ENCODE measurements at places on chromosomes 12 and 14.
A peak's percentile ranks its signal among the peaks of the same experiment; 100 is the strongest.

- no peak for DNase-seq
These were observed 82.4 kb downstream of the IPO8 start for GRCh38 chr12:30613119-30613830.

DNA sequence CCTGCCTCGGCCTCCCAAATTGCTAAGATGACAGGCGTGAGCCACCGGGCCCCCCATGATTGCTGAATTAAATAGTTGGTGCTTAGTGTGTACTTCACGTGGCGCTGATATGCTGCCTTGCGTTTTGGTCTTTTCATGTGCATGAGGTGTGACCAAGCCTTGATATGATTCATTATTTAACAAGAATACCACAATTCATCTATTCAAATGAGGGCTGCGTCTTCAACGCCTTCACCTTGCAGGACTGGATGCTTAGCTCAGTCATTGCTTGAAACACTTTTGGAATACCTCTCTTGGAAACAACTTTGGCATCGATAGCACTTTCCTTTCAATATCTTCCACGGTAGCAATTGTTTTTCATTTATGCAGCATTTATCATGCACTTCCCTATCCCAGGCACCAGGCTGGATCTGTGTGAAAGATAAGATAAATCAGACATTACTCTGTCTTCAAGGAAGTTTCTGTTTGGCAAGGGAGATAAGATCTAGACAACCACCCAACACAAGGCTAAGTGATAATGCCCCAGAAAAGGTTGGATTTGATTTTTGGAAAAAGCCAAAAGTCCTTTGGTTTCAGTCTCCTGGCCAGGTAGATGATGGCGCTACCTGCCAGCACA, 1.3 kb upstream of the TEAD4 start:
- no peak for DNase-seq

DNA sequence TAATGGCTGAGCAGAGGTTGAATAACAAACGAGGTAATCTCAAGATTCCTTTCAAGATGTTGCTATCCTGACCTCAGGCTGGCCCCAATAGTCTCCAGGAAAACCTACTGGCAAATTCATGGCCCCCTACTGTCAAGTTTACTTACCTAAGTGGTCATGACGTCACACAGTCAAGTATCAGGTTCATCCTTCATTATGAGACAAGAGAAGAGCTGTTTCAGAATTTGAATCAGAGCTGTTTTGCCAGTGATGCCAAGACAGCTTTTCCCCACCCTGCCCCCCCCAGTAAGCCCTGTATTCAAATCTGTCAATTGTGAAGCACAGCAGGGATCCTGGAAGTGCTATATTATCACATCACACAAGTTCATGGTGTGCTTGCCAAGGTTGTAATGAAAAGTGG, 509.6 kb downstream of the NOVA1 start:
- DNase-seq = no peak

DNA sequence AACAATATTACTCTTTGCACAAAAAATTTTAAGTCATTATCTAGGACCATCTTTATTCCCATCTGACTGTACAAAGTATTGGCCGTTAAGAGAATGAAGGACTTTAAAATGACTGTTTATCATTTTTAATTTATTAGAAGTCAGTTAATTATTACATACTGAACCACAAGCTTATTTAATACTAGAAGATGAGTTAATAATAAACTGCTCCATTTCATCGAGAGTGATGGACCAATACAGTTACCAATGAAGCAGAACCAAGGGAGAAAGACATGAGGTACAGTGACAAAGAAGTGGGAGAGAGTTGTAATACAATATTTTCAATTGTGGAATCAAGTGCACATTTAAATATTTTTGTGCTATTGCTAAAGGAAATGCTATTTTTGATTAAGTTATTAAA, 83.3 kb downstream of the PTPRO start:
- no peak for DNase-seq

GRCh38 chr12:40534828-40535227, 157.4 kb upstream of the CNTN1 start:
- DNase-seq = no peak

- DNase-seq = no peak
These were observed 45.4 kb upstream of the TMED10 start for GRCh38 chr14:75221797-75222196.

DNA sequence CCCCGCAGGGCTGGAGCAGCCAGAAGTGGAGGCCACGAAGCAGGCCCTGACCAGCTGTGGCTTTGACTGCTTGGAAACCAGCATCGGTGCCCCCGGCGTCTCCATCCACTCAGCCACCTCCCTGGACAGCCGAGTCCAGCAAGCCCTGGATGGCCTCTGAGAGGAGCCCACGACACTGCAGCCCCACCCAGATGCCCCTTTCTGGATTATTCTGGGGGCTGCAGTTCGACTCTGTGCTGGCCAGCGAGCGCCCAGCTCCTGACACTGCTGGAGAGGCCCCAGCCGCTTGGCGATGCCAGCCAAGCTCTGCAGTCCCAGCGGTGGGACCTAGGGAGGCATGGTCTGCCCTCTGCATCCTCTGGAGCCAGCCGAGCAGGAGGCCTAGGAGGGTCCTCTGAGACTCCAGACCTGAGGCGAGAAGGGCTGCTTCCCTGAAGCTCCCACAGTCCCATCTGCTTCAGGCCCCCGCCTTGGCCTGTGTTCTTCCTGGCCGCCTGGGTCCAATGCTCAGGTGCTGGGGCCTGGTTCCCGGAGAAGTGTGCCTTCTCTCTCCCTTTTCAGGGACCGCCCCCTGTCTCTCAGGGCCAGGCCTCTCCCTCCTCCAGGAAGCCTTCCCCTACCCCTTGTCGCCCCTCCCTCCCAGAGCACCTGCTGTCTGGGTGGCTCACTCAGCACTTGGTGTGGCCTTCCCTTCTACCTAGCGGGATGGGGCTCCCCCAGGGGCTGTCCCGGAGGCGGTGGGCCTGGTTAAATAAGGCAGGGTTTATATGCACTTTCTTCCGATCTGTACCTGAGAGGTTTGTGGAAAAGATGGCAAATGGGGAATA, 23.0 kb downstream of the MVK start:
- DNase-seq = no peak

DNA sequence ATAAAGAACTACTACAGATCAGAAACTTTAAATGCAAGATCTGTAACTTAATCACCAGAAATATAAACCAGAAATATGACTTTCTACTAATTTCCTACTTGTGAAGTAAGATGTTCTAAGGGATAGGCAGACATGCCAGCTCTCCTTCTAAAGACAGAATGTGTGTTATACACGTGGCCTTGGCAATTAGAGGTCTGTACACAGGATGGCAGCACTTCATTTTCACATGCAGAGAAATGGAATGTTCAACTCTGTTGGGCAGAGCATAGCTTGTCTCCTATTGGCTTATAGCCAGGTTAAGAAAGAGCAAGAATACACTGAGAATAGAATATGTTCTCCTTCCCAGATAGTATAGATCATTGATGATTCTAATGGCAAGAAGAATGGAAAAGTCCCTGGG, 403.8 kb downstream of the DAD1 start:
- no peak for DNase-seq

- DNase-seq = no peak
These were observed 51.6 kb upstream of the PIWIL1 start for GRCh38 chr12:130286041-130286440.

- no peak for DNase-seq
These were observed 6.3 kb downstream of the TESC start for GRCh38 chr12:117092886-117093285.

DNA sequence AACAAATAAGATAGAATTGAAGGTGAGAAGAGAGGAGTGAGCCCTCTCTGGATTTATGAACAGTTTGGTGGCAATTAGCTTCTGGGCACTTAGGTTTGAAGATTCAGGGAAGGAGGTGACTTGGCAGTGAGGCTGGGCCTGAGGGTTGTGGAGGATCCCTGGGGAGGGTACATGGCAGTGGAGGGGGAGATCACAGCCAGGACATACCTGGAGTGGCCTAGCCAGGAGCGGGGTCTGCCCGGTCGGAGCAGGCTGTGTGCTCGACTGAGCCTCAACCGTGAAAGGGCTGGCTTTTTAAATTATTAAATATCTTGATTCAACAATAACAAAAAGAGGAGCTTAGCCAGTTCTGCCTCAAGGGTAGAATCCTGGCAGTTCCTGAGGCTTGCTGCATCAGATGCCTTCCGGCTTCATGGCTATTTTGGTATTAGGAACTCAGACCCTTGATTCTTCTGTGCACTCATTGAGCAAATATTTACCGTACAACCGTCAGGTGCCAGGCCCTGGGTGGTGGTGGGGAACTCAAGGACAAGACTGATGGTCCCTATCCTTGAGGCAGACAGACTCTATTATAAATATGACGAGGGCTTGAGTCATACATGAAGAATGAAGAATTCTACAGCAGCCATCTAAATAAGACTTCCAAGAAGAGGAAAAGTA, 73.4 kb downstream of the SPTB start:
- no peak for DNase-seq

- no peak for DNase-seq
These were observed 307.9 kb downstream of the CACNA1C start for GRCh38 chr12:2360630-2361170.

GRCh38 chr12:110282300-110282860, 1.3 kb downstream of the ATP2A2 start:
- no peak for DNase-seq

GRCh38 chr14:33561488-33562175, 389.2 kb downstream of the EGLN3 start:
- no peak for DNase-seq

DNA sequence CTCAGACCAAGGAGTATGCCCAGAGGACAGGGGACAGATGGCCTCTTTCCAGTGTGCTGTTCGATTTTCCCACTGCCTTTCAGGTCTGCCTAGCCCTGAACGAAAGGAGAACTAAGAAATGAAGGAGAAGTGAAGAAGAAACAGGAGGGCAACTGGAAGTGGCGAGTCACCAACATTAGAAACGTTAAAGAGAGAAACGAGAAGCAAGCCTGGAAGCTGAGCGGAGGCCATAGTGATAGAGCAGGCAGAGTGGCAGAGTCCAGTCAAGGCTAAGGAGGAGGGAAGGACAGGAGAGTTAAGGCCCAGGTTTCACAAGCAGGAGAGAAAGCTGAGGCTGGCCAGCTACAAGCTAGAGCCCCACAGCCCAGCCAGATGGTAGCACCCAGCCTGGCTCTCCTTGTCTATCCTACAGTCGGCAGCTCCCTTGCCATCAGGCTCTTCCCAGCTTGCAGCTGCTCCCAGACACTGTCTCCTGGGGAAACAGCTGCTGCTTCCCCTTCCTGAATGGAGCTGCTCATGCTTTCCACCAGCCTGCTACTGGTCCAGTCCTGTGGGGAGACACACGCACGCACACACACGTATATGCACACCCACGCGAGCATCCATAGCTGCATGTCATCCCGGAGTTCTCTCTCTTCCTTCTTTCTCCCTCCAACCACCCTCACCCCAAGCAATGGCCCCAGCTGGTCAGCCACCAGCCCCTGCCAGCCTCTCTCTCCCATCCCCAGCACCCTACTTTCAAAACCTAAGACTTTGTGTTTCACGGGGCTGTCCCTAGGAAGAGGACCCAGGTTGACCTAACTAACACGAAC, 139.7 kb upstream of the CCND2 start:
- no peak for DNase-seq

GRCh38 chr12:39975374-39975918, 130.4 kb downstream of the SLC2A13 start:
- DNase-seq = no peak

- DNase-seq = no peak
These were observed 48.5 kb downstream of the FAM222A start for GRCh38 chr12:109762071-109762672.

GRCh38 chr12:109802828-109803227, 30.4 kb downstream of the TRPV4 start:
- no peak for DNase-seq

GRCh38 chr12:124847113-124848074, 16.3 kb downstream of the SCARB1 start:
- DNase-seq = peak; percentile 37

DNA sequence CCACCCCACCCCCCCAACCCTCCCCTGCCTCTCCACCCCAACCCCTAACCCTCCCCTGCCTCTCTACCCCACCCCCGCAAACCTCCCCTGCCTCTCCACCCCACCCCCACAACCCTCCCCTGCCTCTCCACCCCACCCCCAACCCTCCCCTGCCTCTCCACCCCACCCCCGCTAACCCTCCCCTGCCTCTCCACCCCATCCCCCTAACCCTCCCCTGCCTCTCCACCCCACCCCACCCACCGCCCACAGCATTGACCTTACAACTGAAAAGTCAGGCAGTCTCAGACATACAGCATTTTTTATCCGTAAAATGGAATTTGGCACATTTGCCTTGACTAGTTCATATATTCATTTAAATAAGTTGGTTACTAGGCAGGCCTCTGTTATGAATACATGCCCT, 38.6 kb upstream of the ACTN1 start:
- DNase-seq = no peak

DNA sequence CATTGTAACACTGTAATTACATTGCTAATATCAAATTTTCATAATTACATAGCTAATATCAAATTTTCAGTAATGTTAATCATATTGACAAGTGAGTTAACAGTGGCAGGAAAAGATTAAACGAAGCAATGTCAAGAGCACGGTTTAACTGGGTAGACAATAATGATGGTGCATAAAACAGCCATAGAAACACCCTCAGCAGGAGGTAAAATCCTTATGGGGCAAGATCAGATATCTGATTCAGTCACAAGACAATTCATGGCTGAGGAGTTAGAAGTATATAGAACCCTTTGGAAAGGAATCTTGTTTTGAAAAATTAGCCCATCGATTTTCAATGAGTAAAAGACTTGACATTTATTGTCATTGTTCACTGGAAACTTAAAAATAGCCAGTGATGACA, 190.6 kb downstream of the SLC2A13 start:
- DNase-seq = no peak

GRCh38 chr12:89947437-89948270, 239.0 kb upstream of the ATP2B1 start:
- no peak for DNase-seq

DNA sequence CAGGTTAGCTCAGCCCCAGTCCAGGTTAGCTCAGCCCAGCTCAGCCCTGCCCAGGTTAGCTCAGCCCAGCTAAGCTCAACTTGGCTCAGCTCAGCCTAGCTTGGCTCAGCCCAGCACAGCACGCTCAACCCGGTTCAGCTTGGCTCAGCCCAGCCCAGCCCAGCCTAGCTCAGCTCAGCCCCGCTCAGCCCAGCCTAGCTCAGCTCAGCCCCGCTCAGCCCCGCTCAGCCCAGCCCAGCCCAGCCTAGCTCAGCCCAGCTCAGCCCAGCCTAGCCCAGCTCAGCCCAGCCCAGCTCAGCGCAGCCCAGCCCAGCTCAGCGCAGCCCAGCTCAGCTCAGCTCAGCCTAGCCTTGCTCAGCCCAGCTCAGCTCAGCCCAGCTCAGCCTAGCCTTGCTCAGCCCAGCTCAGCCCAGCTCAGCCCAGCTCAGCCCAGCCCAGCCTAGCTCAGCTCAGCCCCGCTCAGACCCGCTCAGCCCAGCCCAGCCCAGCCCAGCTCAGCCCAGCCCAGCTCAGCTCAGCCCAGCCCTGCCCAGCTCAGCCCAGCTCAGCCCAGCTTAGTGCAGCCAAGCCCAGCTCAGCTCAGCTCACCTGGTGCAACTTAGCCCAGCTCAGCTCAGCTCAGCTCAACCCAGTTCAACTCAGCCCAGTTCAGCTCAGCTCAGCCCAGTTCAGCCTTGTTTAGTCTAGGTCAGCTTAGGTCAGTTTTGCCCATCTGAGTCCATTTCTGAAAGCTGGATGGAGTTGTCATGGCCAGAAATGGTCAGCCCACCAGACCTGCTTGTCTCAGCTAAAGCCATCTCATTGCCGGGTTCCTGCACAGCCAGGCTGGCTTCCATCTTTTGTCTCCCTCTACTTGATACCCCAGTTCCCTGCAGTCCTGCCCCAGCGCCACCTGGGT, 333.6 kb downstream of the TMEM121 start:
- no peak for DNase-seq

GRCh38 chr12:125983094-125983783, 918.0 kb downstream of the AACS start:
- no peak for DNase-seq

All from caudate nucleus (tissue), 63 donors.